ENCODE measurements at places on chromosomes 4 and X.

DNA sequence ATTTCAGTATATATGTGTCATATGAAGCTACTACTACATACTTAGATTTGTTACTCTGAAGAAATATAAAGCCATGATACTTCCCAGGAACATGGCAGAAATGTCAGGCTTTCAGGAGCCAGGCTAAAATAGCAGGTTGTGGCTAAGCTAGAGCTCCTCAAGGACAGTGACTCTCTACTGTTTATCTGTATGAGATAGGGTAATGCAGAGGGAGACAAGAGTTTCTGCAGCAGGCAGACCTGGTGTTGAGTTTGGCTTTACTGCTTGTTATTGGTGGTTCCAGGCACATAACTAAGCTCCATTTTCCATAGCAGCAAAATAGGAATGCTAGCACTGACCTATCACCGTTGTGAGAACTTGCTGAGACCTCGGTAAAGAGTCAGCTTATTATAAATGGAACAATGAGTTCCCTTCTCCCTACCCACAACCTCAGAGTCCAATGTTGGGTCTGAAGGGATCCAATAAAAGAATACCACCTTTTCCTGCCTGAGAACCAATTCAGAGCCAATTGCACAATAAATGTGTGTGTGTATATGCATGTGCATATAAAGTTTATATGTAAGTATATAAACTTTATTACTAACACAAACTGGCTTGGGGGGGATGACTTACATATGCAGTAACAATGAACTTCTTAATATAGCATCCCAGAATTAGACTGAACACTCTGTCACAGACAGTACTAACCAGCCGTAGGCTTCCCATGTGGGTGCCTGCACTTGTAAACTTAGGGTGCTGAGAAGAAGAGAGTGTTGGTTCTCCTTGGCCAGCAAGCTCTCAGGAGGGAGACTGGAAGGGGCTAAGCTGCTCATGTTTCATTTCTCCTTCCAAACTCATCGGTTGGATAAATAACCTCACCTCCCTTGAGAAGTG lies 51.9 kb upstream of the PAQR3 start:
- DNase-seq = no peak

- DNase-seq = no peak
Measured at GRCh38 chrX:122091571-122091970, 1044.2 kb downstream of the GLUD2 start.

DNA sequence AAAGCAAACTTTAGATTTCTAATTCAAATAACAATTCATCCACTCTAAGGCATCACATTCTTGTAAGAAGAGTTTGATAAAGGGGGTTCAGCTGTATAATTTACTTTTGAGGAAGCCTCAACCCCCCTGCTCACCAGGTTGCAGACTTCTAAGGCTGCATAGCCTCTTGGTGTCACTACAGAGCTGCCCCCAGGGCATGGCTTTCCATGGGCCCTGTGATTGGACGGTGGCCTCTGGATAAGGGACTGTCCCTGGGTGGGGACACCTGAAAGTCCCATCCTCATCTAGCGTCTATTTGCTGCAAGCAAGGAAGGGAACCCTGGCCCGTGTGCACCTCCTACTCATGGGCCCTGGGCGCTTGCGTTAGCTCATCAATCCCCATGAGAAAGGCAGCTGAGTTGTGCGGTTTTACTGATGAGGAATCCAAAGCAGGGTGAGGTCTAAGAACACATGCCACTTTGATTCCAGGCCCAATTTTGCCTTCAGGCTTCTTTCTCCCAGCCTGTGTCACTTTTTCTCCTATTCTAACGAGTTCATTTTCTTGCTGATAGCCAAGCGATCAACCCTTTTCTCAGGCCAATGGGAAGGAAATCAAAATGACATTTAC lies 51.8 kb downstream of the SCML1 start:
- DNase-seq = no peak

- DNase-seq = no peak
Measured at GRCh38 chr4:112403101-112403945, 106.2 kb downstream of the ALPK1 start.

DNA sequence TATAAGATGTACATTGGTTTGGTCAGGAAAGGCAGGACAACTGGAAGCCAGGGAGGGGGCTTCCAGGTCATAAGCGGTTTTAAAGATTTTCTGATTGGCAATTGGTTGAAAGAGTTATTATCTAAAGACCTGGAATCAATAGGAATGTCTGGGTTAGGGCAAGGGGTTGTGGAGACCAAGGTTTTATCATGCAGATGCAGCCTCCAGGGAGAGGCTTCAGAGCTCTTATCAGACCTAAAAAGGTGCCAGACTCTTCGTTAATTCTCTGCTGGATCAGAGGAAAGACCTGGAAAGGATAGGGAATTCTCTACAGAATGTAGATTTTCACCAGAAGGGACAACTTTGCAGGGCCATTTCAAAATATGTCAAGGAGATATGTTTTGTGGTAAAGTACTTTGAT lies 62.8 kb downstream of the BEX3 start:
- DNase-seq = no peak

DNA sequence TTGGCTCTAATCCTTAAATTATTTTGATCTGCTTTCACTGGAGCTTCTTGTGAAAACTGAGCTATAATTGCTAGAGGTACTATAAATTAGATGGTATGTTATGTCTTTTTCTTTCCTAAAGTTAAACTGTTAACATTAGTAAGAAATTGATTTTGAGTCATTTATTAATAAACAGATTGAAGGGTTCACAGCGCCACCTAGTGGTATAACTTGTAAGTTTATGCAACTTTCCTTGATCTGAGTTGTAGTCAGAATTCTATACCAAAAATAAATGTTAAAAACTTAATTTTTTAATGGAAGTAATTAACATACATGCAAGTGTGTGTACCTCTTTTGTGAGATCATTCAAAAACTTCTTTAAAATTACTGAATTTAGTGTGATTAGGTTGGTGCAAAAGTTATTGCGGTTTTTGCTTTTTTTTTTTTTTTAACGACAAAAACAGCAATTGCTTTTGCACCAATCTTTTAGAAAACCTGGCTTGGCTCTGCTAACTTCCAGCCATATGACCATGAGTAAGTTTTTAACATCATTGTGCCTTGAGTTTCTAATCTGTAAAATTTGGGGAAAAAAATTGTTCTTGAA lies 151.5 kb downstream of the CENPC start:
- peak; percentile 2 for DNase-seq

GRCh38 chr4:83771113-83771705 lies 235.3 kb downstream of the GPAT3 start:
- DNase-seq = no peak

GRCh38 chrX:131626681-131627296 lies 82.9 kb downstream of the OR13H1 start:
- DNase-seq = no peak

DNA sequence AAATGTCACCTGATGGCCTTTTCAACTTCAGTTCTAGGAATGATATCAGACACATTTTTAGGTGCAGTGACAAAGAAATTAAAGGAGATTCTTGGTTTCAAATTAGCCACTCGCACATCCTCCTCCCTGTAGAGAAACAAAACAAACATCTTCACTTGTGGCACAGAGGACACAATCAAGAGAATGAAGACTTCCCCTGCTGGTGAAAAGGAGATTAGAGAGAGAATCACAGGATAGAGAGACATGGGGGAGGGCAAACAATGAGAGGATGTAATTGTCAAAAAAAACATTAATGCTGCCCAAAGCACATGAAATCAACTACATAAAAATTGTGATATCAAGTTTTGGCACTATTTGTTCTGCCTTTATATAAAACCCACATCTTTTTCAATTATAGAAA lies 34.5 kb downstream of the ACE2 start:
- no peak for DNase-seq

DNA sequence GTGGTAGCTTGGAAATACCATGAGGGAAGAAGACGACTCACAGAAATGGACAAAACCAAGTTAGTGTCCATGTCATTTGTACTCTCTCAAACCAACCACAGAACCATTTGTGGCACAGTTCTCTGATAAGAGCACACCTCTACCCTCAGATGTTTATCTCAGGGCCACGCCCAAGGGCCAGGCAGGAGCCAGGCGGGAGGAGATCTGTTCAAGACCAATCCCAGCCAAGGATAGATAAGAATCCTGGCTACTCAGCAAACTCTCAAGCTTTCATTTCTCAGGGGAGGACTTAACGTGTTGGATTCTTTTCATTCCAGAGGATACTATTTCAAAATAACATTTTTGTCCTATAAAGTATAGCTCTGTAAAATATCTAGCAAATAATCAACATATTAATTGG lies 95.0 kb downstream of the NYX start:
- DNase-seq = no peak

GRCh38 chr4:7411896-7412553 lies 22.7 kb downstream of the PSAPL1 start:
- no peak for DNase-seq

DNA sequence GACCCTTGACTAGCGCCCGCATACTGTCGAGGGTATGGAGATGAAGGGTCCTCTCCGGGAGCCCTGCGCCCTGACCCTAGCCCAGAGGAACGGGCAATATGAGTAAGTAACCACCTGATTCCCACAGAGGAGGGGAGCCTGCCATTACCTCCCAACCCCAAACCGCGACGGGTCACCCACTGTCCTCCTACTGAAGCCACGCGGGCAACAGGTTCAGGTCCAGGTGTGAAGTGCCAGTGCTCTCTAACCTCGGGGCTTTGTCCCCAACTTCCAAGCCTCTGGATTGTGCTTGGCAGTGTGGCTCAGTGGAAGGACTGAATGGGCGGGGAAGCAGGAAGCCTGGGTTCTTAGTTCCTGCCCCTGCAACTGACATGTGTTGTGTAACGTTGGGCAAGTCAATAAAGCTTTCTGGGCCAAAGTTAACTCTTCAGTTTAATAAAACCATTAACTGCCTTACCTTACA lies 694 bp downstream of the OCRL start:
- DNase-seq = no peak

DNA sequence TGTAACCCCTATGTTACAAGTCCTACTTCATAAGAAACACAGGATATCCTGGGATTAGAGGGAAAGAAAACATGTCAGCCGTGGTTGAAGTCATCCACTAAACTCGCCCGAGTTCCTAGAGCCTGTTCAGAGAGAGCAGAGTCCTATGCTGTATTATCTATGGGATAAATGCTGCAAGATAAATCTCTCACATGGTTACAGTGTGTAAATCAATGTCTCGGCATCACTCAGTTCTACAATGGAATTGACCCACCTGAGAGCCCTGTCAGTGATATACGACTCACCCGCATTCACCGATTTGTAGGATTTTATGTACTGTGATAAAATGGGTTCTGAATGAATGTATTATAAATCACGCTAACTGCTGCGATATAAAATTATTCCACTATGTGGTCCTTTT lies 127.8 kb upstream of the ANXA3 start:
- no peak for DNase-seq

DNA sequence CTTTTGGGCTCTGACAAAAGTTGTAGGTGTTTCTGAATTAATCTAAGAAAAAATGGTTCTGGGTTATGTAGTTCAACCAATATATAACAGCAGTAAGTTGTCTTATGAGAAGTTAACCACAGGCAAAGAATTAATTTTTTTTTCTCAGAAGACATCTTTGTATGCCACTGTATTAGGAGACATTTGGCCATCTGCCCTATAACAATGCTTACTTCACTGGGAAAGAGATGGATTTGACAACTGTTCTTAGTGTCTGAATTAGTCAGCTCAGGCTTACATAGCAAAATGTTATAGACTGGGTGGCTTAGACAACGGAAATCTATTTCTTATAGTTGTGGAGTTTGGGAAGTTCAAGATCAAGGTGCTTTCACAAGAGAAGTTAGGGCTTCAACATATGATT lies 508.1 kb downstream of the STIM2 start:
- DNase-seq = no peak

- no peak for DNase-seq
Measured at GRCh38 chr4:173191623-173192041, 23.0 kb downstream of the GALNT7 start.

DNA sequence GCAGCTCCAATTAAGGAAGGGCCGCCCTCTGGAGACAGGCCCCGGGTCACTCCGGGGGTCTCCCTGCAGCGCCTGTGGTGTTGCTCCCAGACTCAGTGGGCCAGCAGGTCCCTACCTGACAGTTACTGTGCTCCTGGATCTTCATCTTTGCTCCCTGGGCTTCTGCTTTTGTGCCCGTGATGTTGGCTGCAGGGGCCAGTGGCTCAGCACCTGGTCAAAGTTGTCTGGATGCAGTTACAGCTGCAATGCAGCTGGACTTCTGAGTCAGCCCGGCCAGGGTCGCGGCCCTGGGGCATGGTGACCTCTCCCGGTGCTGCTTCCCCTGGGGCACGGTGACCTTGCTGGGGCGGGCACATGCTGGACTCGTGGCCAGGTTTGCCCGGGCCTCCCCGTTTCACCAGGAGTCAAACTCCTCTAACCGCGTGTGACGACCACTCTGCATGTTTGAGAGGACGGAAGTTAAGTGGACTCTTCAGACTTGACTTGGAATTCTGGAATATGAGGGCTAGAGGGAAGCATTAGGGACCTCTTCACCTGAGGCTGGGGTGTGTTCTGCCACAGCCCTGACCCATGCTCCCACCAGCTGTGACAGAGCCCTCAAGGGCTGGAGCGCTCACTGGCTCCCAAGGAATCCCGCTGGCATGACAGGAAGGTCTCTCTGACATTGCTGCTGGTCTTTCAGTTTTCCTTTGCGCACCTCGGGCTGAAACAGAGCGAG lies 3.7 kb downstream of the CTAG2 start:
- no peak for DNase-seq

DNA sequence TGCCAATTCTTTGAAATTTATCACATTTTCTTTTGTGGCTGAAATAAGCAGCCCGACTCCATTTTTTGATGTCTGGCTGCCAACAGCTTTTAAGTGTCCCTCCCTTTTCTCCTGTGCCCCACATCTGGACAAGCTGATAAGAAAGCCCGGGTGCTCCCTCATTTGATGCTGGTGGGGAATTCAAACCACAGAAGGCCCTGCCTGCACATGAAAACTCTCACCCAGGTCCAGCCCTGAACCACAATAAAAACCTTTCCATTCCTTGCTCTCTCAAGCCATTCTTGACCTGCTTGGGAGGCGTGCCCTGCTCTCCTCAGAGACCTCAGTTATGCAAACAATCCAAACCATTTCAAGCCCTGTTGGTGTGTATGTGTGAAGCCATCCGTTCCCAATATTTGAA lies 93.9 kb downstream of the FAM53A start:
- no peak for DNase-seq

DNA sequence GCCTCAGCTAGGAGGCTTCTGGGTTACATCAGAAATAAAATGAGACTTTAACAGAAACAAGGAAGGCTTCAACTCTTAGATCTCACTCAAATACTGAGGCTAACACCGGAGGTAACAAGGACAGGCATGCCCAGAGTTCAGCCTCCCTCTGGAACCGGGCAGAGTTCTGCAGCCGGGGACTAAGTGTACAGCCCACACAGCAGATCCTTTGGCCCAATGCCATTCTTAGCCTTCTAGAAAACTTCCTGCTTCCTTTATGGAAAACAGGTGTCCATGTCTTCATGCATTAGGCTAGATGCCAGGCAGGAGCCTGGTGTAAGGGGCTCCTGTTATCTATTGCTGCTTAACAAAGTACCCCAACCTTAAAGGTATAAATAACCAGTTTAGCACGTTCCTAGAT lies 369.7 kb downstream of the BCOR start:
- DNase-seq = no peak

GRCh38 chr4:18020145-18020670 lies 1.3 kb downstream of the LCORL start:
- no peak for DNase-seq

GRCh38 chr4:78079726-78080430 lies 22.8 kb downstream of the FRAS1 start:
- DNase-seq = no peak

- DNase-seq = no peak
Measured at GRCh38 chr4:81096566-81096965, 66.1 kb downstream of the BMP3 start.
